MG63 (cell line): ENCODE measurements at places on chromosomes 12 and 14. TPM values are rescaled to one million over a fixed set of nuclear protein-coding genes. Genes with fewer than 3 reads are reported as not detected.
A peak's percentile ranks its signal among the peaks of the same experiment; 100 is the strongest.

The BBS10 gene
- total RNA-seq: 7.6 and 17.5 TPM in 2 replicates

DNA sequence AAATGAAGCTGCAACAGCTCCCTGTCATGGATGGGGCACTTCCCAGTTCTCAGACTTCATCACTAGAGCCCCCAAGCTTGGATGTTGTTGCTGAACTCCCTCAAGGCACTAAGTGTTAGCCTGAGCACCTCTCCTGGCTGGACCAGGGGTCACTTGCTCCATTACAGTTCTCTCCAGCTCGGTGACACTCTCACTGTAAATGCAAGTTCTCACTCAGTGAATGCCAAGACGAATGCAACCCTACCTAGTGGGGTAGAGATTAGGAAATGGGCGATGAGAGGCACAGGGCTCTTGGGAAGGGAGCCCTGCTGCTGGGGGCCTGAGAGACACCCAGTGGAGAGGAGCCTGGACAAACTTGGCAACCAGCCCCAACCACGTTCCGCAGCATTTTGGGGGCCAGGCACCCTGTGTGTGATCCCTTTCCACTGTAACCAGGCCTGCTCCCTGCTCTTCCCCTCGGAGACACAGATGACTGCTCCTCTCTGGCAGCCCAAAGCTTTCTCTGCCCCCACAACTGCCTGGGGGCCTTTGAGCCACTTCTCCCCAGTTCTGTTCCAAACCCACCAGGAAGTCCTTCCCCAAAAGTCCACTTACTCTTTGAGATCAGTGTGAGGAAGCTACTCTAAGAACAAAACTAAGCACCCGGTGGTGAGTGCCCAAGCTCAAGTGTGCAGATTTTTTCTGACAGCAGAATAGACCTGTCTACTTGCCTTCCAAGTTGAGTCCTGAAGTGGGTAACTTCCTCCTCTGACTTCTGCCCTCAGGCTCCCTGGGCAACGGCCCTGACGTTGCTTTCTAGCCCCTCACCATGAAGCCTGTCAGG lies 8.0 kb upstream of the SELPLG start:
- DNase-seq: no peak

GRCh38 chr14:87492561-87492960 lies 500.4 kb downstream of the GALC start:
- no peak for DNase-seq

DNA sequence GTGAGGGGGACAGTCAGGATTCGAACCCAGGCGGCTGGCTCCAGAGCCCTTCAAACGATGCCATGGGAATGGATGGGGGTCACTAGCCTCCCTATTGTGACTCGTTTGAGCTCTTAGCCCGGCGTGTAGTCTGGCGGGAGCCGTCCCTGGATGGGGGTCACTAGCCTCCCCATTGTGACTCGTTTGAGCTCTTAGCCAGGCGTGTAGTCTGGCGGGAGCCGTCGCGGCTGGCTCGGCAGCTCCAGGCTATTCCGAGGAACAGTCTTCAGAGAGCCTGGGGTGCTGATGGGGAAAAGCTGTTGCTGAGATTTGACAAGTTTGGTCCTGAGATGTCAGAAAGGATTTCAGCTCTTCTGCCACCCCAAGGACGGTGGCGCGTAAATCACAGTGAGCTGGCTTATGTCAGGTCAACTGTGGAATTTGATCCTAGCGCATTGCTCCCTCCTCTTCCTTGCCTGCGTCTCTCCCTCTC lies 58.3 kb downstream of the CALM1 start:
- DNase-seq: no peak

DNA sequence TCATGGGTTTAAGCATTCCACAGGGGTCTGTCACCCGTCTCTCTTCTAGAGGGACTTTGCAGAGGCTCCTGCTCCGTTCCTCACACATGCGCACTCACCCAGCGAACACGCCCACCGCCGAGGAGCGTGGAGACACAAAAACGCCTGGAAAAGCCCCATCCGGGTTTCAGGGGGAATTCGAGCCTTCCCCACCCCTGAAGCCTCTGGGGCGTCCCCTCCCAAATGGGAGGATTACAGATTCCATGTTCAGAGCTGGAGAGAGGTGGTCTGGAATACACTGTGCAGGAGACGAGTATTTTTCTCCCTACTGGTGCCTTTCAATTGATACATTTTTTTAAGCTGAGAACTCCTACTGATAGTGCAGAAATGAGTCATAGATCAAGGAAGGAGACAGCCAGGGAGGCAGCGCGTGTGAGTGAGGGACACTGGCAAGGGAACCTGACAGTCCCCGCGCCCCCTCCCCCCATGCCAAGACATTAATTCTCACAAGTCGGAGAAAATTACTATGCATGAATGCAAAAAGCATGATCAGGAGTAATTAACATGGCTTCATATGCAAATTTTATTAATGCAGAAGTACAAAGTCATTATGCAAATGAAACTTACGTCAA lies 36.9 kb downstream of the BCL11B start:
- no peak for DNase-seq

DNA sequence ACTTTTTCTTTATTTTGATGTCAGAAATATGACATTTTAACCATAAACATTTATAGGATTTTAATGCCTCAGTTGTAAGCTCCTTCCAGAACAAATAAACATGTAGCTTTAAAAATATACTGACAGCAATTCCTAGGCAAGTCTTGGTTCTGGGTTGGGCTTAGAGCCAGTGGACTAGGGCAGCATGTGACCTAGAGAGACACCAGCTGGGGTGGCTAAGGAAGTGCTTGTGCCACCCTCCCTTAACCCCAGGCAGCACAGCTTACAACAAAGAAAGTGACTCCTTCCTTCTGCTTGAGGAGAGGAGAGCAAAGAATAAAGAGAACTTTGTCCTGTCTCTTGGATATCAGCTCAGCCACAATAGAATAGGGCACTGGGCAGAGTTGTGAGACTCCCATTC lies 61.6 kb upstream of the KTN1 start:
- peak; percentile 12 for DNase-seq

GRCh38 chr12:94070520-94070919 lies 77.9 kb upstream of the PLXNC1 start:
- DNase-seq: no peak
